ENCODE measurements at places on chromosomes 4 and X.

GRCh38 chr4:16056681-16057385, 27.0 kb downstream of the PROM1 start:
- no peak for DNase-seq

DNA sequence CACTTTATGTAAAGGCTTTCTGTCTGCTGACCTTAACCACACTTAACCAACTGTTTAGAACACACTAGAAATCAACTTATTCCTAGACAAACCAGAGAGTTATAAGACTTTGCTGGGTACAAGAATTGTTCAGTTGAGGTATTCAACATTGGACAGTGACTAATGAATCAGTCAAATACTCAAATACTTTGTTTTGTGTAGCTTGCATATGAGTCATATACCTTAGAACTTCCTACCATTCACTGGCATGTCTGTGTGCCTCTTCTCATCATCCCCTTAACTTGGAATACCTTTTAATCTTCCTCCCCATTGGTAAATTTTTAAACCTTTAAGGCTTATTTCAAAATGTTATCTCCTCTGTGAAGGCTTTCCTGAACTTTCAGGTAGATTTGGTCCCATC, 708.8 kb upstream of the GRIA3 start:
- DNase-seq, result no peak

GRCh38 chr4:109671350-109671749, 31.9 kb downstream of the CASP6 start:
- DNase-seq, result no peak

DNA sequence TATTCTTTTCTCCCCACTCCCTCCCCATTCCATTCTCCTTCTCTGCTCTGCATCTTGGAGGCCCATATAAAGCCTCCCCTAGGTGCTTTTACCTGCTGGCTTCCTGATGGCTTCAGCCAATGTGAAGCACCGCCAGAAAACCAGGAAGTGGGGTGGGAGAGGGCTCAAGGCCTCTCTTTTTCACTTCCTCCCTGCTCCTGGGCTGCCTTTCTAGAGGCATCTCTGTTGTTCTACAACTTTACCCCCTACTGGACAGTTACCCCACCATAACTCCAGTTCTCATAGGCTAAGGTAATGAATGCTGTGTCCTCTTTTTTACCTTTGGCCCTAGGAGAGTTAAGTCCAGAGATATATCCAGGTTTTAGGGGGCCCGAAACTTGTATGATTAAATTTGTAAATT, 62.4 kb upstream of the PPARGC1A start:
- DNase-seq, result no peak

- DNase-seq, result no peak
Observed at GRCh38 chr4:165204462-165204830, 2.9 kb upstream of the KLHL2 start.

- DNase-seq, result no peak
Observed at GRCh38 chr4:87410679-87411078, 11.7 kb upstream of the NUDT9 start.

- DNase-seq, result peak; percentile 46
Observed at GRCh38 chr4:142567199-142567598, 278.9 kb downstream of the INPP4B start.

DNA sequence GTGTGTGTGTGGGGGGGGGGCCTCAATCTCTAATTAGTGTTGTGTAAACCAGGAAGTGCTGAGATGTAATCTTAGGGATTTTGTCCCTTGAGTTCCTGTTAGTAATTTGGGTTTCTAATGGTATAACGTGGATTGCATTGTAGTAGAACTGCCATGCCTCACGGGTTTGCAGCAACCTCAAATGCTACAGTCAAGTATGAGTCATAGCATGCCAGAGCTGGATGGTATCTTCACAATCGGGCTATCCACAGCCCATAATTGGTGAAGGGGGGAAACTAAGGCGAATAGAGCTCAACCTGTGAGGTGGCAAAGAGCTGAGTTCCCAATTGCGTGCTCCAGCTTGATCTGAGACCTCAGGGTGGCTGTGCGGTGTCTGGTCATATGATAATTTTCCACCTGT, 2.2 kb upstream of the FMR1NB start:
- DNase-seq, result no peak

GRCh38 chrX:133783274-133783673, 202.1 kb downstream of the GPC3 start:
- no peak for DNase-seq

- no peak for DNase-seq
Observed at GRCh38 chr4:152819026-152819645, 39.4 kb downstream of the ARFIP1 start.

DNA sequence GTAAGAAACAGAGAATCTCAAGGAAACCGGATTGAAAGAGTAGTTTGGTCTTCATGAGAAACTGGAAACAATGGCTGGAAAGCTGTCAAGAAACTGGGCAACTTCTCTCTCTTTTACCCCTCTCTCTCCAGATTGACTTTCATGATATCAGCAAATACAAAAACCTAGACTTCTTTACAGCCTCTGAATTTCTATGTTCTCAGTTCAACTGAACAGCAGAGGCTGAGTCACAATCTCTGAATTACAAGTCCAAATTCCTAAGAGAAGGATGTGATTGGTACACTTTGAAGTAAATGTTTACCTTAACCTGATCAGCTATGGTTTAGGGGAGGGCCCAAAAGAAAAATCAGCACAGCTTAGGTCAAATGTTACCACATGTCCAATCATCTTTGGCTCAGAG, 974.9 kb downstream of the RPA4 start:
- DNase-seq, result no peak

- DNase-seq, result no peak
Observed at GRCh38 chr4:4427886-4428285, 41.0 kb downstream of the NSG1 start.

GRCh38 chr4:16952896-16953630, 54.6 kb upstream of the LDB2 start:
- no peak for DNase-seq

GRCh38 chrX:18687856-18688495, 16.1 kb upstream of the RS1 start:
- no peak for DNase-seq

DNA sequence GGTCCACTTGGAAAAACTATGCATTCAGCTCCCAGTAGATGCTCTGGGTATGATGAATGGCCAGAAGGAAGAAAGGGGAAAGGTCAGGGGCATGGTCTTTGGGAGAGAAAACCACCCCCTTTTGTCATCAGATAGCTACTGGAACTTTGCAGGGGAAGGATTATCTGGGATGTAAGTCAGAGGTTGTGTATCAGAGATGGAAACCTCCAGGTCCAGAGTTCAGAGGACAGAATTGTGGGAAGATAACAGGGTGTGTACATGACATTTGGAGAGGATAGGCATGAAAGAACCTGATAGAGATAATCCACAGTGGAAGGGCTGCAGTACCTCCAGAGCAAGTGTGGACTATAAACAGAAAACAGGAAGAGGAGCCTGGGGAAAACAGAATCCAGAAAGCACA, 262.7 kb downstream of the SPRY1 start:
- DNase-seq, result no peak

DNA sequence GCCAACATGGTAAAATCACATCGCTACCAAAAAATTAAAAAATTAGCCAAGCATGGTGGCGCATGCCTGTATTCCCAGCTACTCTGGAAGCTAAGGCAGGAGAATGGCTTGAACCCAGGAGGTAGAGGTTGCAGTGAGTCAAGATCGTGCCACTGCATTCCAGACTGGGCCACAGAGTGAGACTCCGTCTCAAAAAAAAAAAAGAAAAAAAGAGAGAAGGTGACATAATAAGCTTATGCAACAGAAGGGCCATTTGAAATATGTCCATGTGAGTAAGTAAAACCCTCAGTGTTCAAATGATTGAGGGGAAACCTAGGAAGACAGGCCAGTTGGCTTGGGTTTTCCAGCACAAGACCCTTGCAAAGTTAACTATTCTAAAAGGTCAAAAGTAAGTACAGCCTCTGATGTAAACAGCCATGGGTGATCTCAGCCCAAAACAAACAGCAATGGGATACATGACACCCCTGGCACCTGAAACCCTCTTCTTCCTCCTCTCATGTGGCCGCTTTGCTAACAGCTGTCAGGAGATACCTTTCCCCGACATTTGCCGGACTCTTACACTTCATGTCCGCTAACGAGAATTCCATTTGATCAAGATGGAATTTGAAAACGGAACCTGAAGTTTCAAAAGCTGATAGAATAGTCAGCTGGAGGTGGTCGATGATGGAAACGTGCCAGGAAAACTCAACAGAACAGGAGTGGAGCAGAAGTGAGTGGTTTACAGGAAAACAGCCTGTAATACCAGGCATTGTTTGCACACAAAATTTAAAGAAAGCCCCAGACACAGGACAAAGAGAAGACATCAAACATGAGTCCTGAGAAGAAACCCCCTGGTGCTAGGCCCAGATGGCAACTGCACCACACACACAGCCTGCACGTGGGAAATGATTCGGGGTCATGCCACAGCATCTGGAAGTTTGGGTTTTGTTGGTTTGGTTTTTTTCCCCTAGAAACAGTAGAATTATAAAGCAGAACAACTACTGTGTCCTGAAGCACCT, 93.0 kb upstream of the STS start:
- DNase-seq, result no peak

DNA sequence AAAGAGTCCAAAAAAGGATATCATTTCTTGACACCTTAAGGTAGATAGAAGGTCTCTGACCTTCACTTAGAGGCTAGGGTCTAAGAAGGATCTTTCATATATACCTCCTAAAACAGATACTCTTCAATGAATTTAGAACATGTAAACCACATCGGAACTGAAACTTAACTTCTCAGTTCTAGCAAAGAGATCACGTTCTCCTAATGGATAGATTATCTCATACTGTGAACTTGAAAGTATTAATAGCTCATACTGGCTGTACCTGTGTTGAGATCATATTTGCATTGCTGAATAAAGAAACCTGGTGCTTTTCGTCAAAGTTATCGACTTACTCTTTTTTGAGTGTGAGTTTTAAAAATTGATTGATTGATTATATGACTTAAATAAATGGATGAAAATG, 353.8 kb downstream of the EPHA5 start:
- DNase-seq, result no peak
